GM23248 (cell line): ENCODE measurements at places on chromosomes 16 and 17. TPM values are rescaled to one million over a fixed set of nuclear protein-coding genes. Genes with fewer than 3 reads are reported as not detected.

DNA sequence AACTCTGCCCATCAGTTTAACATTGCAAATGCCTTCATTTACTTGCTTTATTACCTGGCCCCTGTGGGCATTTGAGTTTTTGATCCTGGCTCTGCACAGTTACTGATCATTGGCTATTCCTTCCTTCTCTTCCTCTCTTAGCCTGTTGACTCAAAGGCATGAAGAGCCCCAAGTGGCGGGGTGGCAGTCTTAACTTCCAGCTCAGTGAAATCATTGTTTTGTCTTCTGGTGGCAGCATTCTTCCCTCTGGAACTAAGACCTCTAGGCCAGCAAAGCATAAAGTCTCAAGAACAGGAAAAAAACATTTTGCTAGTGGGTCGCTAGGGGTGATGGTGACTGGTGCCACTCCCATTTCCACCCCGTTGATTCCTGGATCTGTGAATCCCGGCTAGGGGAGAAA lies 52.3 kb upstream of the MRTFB start:
- no peak for DNase-seq

DNA sequence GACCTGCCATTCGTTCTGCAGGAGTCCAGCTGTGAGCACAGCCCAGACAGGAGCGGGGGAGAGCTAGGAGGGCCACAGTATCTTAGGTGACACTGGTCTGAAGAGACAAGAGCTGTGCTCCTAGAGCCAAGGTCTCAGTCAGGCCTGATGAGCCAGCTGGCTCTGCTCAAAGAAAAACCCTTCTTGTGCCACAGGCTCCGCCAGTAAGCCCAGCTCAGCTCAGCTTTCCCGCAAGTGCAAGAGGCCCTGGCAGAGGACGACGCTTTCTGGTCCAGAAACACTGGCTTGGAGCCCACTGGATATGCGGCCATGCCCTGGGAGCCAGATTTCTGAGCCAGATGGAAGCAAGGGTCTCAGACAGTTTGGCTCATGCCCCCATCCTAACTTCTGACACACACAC lies 23.9 kb downstream of the PEMT start:
- DNase-seq, result no peak

GRCh38 chr16:85546585-85547447 lies 66.3 kb upstream of the GSE1 start:
- no peak for DNase-seq

- DNase-seq, result no peak
Measured at GRCh38 chr17:57355090-57355859, 99.0 kb downstream of the MSI2 start.

- DNase-seq, result no peak
Measured at GRCh38 chr16:9955677-9956076, 226.6 kb downstream of the GRIN2A start.

DNA sequence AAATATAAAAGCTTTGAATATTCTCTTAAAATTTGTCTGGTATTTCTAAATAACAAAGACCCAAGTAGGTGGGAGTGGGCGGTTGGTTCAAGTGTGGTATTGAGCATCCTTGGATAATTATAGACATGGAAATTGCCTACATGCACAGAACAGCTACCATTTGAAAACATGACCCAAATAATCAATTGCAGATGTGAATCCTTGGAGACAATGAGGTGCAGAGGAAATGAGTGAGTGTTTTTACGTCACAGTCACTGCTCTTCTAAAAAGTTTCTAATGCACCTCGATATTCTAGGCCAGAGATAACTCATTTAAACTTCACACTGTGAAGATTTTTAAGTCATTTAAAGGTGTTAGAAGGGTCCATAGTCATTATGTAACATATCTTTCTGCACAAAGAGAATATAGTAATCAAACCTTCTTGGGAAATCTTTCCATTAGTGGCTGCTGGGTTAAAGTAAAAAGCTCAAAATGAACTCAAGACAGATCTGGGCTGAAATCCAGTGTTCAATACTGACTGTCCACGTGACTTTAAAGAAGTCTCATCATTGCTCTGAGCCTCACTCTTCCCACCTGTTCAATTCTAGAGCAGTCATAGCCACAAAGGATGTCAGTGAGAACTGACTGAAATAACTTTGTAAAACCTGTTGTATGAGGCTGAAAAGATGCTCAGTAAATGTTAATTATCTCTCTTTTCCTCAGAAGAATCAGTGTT lies 144.5 kb downstream of the CDH11 start:
- DNase-seq, result peak; percentile 87

- DNase-seq, result peak; percentile 85
Measured at GRCh38 chr17:50264263-50265113, 9.8 kb upstream of the TMEM92 start.

GRCh38 chr17:68248199-68248825 lies 469 bp downstream of the AMZ2 start:
- DNase-seq, result peak; percentile 86

DNA sequence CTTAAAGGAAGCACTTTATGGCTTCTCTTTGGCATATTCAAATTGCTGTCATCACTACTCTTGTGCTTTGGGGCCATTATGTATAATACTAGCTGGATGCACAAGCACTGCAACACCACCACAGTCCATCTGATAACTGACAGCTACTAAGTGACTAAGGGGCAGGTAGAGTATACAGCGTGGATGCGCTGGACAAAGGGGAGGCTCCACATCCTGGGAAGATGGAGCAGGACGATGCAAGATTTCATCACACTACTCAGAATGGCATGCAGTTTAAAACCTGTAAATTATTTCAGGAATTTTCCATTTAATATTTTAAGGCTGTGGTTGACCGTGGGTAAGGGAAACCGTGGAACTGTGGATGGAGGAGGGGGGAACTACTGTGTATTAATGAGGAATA lies 25.0 kb downstream of the MPRIP start:
- DNase-seq, result peak; percentile 40

- no peak for DNase-seq
Measured at GRCh38 chr16:62253966-62254365, 217.7 kb upstream of the CDH8 start.

The KRT9 gene
- polyA plus RNA-seq, result not detected in 2 replicates

The HBA1 gene
- polyA plus RNA-seq, result not detected in 2 replicates

The CCL16 gene
- polyA plus RNA-seq, result not detected in 2 replicates

The POLR2A gene
- 74.1 and 75.7 TPM in 2 replicates for polyA plus RNA-seq

The GAS7 gene
- 6.7 TPM in 2 replicates for polyA plus RNA-seq
